Skin of body (tissue), 3 donors: ENCODE measurements at places on chromosomes 1 and 21. TPM values are rescaled to one million over a fixed set of nuclear protein-coding genes. Genes with fewer than 3 reads are reported as not detected.

Gene SERTAD4
- 5.7 TPM for total RNA-seq

DNA sequence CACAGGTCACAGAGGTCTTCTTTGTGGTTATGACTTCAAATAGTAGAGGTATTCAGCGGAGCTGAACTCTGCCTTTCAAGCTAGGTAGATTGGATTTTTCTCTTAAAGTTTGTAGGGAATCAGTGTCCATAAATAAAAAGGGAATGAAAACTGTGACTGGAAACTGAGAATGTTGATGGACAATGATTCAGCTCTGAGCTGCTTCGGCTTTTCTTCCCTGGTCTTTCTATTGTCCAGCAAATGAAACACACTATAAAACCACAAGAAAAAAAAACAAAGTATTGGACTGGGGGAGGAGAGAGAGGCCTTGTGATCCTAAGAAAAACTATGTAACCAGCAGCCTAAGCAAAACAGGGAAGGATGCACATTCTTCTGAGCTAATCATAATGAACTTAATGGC lies 11.1 kb downstream of the TNNI3K start:
- no peak for DNase-seq

GRCh38 chr21:37071561-37072273 lies 1.2 kb downstream of the PIGP start:
- DNase-seq, result no peak

- no peak for DNase-seq
Measured at GRCh38 chr1:3989465-3989864, 89.4 kb upstream of the C1orf174 start.

Gene AK5
- total RNA-seq, result 6.4 TPM

DNA sequence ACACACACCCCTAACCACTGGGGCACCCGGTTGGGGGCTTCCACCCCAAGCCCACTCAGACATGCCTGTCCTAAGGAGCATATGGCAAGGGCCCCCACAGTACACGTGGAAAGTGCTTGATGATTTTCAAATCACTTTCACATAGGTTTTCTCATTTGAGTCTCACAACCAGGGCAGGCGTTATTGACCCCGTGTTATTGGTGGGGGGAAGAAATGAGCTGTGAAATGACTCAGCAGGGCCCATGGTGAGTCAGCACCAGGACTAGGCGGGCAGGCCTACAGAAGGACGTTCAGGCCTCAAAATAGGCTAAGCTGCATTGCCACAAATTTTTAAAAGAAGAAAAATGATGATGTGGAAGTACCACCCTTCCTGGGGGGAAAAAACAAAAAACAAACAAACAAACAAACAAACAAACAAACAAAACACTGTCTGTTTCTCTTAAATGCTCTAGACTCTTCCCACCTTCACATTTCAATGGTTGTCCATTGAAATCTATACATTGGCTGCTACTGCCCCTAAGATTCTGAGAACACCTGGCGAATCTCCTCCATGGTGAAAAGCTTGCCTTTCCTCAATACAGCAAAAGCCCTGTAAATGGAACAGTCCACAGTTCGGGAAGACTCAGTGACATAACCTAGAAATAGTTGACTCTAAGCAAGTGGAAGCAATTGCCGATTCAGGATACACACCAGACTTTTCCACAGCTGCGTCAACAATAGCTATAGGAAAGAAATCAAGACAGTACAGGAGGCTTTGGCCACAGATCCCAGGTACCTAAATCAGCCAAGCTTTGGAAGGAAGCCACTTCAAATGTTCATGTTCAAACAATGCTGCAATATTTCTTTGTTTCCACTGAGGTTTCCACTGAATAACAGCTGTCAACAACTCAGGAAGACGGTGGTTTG lies 234.7 kb downstream of the TOMM20 start:
- peak; percentile 94 for DNase-seq

DNA sequence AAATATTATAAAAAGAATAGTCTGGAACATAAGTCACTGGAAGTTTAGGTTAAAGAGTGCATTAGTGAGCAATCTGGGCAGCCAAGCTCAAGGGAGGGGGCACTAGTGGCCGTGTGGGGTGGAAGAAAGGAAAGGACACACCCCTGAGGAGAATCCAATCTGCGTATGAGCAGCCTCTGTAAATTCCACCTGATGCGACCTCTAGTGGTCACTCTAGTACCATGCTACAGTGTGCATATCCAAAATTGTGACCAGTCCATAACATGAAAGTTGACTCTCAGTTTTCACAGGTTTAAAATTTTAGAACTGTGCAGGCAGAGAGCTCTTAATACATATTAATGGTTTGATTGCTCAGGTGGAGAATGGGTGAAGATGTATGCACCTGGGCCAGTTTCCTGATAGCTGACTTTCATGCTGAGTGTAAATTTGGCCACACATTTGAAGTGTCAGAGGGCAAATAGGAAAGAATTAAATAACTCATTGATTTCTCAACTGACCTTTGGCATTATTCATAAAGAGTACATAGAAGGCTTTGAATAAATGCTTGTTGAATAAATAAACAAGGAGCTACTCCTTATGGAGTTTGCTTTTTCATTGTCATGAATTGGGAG lies 105.9 kb upstream of the C21orf91 start:
- DNase-seq, result peak; percentile 20
